Activated T-helper 1 cell treated with anti-CD3 and anti-CD28 coated beads, Interleukin-12 subunit alpha, Interleukin-12 subunit beta, Interleukin-2, Interleukin-4 antibody, amounts not matched to agents 30 ng/mL and 10 ng/mL and 1 ng/mL, durations not matched to agents 14 hours and 24 hours and 36 hours (primary cell): ENCODE measurements at places on chromosomes 16 and 17.

- no peak for DNase-seq
Observed at GRCh38 chr16:84683691-84684591, 15.9 kb upstream of the USP10 start.

DNA sequence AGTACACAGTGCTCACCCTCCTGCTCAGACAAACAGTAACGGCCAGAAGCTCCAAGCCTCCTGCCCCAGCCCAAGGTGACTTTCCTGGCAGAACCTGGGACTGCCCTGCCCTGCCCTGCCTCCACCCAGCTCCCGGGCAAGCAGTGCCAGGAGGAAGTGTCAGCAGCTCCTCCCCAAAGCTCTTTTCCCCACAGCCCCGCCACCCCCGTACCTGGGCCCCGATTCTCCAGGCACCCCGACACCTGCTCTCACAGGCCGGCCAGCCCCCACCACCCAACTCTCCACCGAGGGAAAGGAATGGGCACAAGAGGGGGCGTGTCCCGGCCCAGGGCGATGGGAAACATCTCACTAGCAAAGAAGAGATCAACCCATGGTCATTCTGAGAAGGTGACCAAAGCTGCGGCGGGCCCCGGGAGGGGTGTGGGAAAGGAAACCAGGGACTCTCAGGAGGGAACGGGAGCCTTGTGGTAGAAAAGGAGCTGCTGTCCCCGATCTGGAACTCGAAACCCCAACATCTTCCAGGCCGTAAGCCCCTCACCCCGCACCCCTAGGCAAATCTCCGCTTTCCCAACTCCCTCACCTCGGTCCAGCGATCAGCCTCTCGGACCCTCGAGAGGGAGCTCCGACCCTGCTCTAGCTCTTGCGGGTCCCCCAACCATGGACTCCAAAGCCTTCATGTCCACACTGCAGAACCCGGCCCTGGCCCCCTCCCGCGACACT, 1.2 kb downstream of the BCAR1 start:
- DNase-seq = no peak

- DNase-seq = no peak
Observed at GRCh38 chr17:1123921-1124715, 55.7 kb downstream of the ABR start.

- DNase-seq = no peak
Observed at GRCh38 chr16:64132190-64132589, 989.7 kb downstream of the CDH11 start.

GRCh38 chr16:30445149-30445407, 596 bp downstream of the SEPHS2 start:
- DNase-seq = no peak

DNA sequence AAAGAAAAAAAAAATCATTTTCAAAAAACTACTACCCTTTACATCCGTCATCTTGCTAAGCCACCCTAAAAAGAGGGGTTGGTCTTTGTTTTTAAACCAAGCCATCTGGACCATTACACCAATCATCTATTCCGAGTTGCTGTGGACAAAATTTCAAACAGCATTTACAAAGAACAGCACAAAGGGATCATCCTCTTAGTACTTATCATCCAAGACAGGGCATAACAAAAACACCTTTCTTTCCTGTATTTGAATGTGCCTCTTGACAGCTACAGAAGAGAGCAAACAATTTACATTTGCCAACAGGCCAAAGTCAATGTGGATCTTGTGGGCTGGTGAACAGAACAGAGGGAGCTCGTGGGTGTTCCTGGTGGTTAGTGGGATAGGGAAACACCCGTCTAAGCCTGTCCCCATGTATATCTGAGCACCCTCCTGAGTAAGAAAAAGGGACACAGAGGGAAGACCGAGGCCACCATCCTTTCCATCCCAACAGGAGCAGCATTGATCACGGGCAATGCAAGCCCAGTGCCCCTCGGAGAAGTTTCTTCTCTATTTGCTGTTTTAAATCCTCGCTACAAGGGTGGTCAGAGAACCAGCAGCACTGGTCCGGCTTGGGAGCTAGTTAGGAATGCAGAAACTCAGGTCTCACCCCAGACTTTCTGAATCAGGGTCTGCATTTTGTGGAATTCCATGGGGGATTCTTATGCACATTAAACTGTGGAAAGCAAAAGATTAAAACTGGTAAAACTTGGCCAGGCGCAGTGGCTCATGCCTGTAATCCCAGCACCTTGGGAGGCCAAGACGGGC, 1.9 kb downstream of the SLC39A11 start:
- no peak for DNase-seq

GRCh38 chr17:67272312-67273047, 27.5 kb upstream of the HELZ start:
- no peak for DNase-seq

- DNase-seq = no peak
Observed at GRCh38 chr17:8018436-8018835, 16.0 kb downstream of the GUCY2D start.
